Stimulated activated CD4-positive, alpha-beta T cell treated with anti-CD3 and anti-CD28 coated beads, Interleukin-15, amount 100 ng/mL, for 1 hour (primary cell): ENCODE measurements at places on chromosomes 6 and 20.

DNA sequence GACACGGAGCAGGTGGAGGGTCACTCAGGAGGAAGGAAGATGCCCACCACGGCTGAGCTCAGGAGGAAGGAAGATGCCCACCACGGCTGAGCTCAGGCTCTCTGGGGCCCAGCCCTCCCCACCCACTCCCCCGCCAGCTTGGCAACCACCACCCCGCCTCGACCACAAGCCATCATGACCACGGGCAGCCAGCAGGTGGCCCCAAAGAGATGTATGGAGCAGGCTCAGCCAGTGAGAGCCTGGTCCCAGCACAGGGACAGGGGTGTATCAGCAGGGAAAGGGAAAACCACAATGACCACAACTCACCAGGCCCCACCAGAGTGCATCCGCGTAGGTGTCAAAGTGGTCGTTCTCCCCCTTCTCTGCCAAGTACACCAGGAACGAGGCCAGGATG, 30.4 kb downstream of the KCNQ2 start:
- DNase-seq: peak; percentile 26

- DNase-seq: no peak
These were observed 97.2 kb downstream of the SSR1 start for GRCh38 chr6:7215798-7216231.

GRCh38 chr6:154928325-154928922, 66.7 kb upstream of the TIAM2 start:
- no peak for DNase-seq

DNA sequence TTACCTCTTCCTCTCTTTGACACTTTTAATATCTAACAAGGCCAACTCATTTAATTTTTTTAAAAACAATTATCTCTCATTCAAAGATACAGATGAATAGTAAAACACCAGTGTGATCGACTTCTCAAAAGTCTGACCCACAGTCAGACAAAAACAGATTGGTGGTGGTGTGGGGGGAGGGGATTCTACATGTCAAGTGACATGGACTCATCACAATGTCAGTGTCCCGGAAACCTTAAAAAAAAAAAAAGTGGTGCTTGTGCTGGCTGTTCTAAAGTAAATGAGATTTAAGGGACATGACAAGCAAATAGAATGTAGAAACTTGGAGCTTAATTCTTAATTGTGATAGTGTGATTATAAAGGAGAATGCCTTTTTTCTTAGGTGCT, 16.3 kb upstream of the RFPL4B start:
- no peak for DNase-seq

GRCh38 chr6:166335378-166336302, 6.7 kb downstream of the SFT2D1 start:
- no peak for DNase-seq

DNA sequence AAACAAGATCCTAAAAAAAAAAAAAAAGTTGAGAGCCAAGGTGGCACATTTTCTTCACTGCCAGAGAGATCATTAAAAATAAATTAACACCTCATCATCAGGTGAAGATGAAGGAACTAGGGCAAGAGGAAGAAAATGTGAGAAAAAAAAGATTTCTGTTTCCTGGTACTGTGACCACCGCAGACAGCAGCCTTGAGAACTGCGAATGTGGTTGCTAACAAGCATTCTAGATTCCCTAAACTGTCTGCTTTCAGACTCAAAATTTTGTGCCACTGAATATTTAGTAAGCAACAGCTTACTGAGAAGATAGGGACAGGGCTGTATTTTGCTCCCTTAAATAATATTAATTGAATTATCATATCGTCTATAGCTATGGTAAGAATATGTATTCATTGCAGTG, 24.1 kb upstream of the MBOAT1 start:
- DNase-seq: no peak

GRCh38 chr20:53183181-53183580, 211.0 kb downstream of the TSHZ2 start:
- no peak for DNase-seq

DNA sequence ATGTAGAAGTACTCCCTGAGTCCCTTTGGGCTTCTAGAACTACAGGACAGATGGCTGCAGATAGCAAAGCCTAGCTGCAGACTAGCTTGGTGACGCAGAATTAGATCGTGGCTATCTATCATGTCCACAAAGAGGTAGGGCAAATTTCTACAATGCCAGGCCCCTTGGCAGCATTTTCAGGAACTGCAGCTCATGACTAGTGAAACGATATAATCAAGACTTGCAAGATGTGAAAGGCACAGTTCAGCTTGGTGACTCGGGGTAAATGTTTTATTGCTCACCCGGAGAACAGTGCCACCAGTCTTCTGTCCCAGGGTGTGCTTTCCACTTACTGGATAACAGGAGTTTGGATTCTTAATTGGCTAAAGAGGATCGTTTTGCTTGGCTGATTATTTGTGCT, 108.7 kb upstream of the LY86 start:
- DNase-seq: no peak

GRCh38 chr6:111646942-111647341, 41.3 kb upstream of the TRAF3IP2 start:
- no peak for DNase-seq

DNA sequence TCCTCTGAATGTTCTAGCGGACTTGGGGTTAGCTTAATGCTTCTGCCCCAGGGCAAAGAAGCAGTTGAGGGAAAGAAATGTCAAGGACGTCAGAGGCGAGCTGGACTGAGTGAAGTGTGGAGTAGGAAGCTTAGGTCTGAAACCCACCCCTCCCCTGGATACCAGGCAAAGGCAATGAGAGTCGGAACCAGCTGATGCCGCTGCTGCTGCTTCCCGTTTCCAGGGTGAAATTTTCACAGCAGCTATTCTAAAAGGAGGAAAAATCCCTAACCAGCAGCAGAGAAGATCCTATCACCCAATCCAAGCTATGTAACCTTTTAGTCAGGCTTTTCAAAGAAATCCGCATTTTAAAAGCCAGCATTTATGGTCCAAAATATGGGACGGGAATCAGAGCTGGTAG, 564.3 kb downstream of the LMBRD1 start:
- DNase-seq: no peak

GRCh38 chr6:40473026-40473425, 114.1 kb downstream of the LRFN2 start:
- no peak for DNase-seq

- no peak for DNase-seq
These were observed 24.0 kb upstream of the GTSF1L start for GRCh38 chr20:43750774-43751166.

GRCh38 chr20:46970937-46971630, 76.4 kb downstream of the EYA2 start:
- DNase-seq: no peak
